RKO (cell line): ENCODE measurements at places on chromosomes 5 and 9.
A peak's percentile ranks its signal among the peaks of the same experiment; 100 is the strongest.

DNA sequence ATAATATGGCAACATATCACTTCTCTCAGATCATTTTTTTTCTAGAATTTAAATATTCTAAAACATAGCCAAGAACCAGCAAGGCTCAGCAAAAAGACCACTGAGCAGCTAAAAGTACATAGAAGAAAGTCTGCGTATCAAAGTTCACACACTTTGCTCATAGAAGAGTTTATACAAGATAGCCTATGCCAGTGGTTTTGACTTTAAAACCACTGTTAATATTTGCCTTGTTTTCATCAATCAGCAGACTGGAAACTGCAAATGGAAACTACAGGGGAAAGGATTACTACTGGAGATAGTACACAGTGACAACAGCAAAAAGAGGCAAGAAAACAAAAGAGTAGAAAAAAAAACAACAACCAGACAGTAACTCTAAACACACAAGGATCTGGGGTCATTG is 483.3 kb downstream of the ZSWIM6 start:
- DNase-seq: no peak

GRCh38 chr5:78062645-78063044 is 231.9 kb downstream of the AP3B1 start:
- DNase-seq: no peak

GRCh38 chr9:73162987-73163768 is 11.5 kb downstream of the ANXA1 start:
- no peak for DNase-seq

DNA sequence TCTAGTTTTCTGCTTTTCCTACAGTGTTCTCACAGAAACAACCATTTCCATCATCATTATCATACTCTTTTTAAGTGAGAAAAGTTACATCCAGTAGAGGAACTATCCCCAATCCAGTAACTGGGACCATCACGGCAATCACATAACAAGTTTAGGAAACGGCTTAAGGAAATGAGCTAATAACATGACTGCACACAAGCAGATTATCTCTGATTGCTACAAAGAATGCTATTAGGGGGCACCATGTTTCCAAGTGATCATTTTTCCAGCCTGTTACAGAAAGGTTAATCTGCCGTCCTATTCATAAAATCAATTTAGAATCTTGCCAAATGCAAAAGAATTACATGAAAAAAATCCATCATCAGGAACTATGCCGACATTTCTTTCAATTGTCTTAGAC is 94.6 kb downstream of the EFNA5 start:
- no peak for DNase-seq

- DNase-seq: no peak
Observed at GRCh38 chr9:18710065-18710464, 236.1 kb downstream of the ADAMTSL1 start.

DNA sequence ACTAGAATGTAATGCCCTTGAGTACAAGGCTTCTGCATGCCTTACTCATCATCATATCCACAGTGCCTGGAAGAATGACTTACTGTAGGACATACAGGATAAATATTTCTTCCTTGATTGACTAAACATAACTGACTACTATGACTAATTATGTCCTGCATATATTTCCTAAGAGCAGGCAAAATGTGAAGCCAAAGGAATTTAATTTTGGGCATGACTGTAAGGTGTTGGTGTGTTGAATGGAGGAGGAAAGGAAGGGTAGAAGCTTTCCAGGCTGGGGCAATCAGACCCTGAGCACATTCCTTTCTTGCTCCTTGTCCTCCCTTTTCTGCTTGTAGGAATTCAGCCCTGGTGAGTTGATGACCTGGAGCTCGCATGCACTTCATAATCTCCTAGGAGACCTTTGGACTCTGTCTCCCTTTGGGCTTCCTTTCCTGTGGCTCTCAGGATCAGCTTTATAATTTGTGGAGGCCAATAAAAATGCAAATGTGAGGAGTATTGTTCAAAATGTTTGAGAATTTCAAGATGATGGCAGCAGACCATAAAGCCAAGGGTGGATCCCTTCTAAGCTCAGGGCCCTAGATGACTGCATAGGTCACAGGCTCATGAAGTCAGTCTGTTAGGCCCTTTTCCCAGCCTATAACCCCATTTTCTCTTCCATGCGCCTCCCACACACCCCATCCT is 174.0 kb downstream of the HMHB1 start:
- peak; percentile 34 for DNase-seq

DNA sequence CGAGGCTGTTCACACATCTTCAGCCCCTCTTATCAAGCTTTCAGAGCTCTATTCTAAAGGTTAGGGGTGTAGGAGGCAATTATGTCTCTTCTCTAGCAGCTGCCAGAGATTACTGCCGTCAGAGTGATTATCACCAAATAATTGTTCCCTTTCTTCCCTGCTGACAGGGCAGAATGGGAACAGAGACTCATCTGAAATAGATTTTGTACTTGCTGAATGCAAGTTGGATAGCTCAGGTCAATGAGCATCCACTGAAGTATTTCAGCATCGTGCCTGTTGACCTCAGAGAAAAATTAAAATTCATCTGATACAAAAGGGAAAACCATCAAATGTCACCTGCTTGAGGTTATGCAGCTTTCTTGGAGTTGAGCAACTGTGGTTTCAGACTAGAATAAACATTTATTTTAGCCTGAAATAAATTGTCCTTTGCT is 213.7 kb upstream of the MAP3K1 start:
- DNase-seq: no peak

DNA sequence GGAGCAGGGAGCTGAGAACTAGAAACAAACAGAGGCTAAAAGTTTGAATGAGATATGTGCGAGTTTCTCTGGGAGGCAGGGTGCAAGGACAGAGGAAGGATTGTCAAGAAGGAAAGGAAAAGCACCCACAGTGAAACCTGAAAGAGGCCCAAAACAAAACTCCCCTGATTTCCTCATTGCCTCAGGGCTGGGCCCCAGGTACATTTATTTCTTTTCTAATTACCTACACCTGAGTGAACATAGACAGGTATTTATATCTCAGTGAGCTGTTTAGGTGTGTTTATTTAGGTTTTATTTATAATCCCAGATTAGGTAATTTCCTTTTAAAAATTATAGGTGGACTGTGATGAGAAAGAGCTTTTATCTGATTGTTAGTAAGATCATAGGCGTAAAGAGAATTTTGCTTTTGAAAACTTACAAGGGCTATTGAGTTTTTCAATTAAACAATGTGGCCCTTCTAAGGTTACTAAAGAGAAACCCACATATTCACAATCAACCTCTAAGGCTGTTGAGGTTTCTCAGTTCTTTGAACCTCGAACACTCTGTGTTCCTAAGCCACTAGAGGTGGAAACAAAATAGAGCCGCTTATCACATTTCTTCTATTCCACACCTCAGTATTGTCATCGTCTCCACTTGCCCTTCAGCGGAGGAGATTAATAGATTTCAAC is 344.8 kb downstream of the ZNF608 start:
- no peak for DNase-seq

DNA sequence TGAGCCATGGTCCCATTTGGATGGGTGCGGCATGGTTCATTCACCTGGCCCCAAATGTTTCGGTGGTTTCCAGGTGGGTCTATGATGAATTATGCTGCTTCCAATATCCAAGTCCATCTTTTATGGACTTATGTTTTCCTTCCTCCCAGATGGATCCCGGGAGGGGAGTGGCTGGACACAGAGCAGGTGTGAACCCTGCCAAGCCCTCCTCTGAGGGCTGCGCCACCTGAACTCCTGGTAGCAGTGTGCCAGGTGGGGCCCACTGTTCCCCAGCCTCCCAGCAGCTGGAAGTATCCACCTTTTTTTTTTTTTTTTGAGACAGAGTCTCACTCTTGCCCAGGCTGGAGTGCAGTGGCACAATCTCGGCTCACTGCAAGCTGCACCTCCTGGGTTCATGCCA is 42.9 kb downstream of the WNK2 start:
- no peak for DNase-seq

DNA sequence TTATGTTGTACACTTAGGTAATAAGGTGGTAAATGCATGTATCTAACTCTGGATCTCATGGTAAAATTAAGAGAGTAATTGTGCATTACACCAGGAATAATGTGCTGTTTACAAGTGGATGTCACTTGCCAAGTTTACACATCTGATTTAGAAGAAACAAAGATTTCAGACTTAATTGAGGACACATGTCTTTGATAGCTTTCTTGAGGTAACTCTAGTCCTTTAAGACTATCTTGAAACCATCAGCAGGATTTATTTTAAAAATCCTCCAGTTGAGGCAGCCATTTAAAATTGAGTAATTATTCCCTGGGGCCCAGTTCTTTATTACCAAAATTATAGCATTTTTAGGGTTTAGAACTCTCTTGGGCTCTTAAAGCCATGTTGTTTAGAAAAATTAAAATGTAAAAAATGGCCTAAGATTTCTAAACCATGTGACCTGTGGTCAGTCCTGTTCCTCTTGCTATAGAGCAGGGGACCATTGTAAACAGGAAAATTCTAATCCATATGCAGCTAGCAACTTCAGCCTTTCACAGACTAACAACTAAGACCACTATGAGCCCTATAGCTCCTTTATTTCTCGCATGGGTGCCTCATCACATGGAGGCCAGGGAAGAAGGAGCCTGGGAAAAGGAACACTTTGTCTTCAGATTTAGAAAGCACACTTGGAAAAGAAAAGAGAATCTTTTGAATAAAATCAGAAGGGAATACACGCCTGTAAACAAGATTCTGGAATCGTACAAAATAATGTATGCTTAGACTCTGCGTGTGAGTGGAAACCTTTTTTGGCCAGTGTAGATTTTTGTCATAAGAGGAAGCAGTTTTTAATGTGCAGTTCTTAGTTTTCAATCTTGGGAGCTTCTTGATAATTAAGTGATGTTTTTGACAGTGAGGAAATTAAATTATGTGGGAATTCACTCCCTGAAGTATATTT is 71.2 kb downstream of the ZSWIM6 start:
- DNase-seq: no peak

DNA sequence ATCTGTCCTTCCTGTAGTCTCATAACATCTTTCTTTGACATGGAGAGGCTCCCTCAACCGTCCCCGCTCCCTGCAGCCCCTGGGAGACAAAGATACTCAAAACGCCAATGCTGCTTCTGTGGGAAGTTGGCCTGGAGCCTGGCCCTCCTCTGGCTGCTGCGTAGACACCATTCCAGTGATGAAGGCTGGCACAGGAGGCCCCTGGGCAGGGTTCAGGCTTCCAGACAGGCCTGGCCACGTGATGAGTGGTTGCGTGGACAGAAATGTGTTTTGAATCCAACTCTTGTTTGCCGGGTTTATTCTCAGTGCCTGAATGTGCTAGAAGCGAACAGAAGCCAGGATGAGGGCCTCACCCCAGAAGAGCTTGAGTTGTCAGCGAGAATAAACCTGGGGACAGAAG is 43.2 kb upstream of the NKX2-5 start:
- no peak for DNase-seq

- DNase-seq: no peak
Observed at GRCh38 chr9:93326654-93327053, 124.8 kb upstream of the FAM120A start.

DNA sequence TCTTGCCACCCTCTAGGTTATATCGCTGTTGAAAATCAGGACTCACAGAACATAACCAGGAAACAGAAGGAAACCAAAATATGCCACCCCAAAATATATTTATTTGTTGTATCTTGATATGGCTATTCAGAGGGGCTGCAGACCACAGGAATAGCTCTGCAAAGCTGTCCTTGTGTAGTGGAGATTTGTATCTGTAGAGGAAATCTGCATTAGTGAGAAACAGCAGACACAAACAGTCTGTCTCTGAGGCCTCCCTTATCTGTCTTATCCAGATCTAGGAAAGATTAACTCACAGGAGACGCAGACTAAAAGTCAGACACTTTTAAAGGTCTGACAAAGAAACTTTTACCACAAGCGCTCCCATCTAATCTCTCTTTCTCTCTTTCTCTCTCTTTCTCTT is 54.1 kb upstream of the CEMIP2 start:
- DNase-seq: no peak

- no peak for DNase-seq
Observed at GRCh38 chr9:38486056-38486615, 61.9 kb upstream of the IGFBPL1 start.

DNA sequence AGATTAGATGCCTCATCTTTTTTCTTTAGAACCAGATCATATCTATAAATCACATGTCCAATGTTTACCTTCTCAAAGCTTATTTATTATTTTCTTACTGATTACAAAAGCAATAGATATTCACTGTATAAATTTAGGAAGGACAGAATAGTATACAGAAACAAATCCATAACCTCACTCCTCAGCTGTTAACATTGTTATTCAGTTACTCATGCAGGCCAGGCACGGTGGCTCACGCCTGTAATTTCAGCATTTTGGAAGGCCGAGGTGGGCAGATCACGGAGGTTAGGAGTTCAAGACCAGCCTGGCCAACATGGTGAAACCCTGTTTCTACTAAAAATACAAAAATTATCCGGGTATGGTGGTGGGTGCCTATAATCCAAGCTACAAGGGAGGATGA is 15.3 kb downstream of the STOM start:
- no peak for DNase-seq

DNA sequence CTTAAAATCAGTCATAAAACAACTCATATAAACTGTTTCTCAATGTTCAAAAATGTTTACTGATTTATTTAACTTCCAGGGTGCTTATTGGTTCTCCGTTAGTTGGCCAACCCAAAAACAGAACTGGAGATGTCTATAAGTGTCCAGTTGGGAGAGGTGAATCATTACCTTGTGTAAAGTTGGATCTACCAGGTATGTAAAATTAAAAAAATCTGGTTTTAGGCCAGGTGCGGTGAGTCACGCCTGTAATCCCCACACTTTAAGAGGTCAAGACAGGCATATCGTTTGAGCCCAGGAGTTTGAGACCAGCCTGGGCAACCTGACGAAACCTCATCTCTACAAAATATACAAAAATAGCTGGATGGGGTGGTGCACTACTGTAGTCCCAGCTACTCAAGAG is 73.7 kb downstream of the ITGA1 start:
- no peak for DNase-seq

DNA sequence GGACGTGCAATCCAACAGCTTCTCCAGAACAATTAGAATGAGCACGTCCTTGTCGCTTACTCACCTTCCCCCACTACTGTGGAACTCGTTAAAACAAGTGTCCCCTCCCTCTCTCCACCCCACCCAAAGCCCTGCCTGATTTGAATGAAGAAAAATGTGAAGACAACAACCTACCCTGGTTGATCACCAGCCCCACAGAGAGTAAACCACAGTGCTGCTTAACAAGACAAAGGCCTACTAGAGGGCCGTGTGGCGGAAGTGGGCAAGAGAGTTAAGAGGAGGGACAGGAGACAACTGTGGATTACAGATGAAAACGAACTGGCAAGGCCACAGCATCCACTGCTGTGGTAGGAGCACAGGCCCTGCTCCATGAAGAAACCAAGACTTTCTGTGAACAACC is 51.1 kb downstream of the CDK5RAP2 start:
- no peak for DNase-seq

DNA sequence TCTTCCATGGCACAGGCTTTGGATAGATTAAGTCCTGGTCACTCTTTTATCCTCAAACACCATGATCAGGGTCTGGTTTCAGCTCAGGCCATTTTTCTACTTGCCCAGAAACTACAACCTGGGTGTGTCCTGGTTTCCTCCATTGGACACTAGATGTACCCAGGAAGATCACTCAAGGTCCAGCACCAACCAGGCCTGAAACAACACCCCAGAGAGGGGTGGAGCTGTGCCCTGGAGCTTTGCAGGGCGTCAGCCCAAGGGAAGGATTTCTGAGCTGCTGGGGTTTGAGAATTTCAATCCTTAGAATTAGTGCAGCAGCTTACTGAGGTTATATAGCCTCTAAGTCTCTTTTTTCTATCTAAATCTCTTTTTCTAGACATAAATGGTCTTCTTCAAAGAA is 722.0 kb downstream of the MTRR start:
- DNase-seq: no peak

- no peak for DNase-seq
Observed at GRCh38 chr9:8637626-8638025, 838.0 kb upstream of the DMAC1 start.
